ENCODE measurements at places on chromosomes 5 and 9.
A peak's percentile ranks its signal among the peaks of the same experiment; 100 is the strongest.

DNA sequence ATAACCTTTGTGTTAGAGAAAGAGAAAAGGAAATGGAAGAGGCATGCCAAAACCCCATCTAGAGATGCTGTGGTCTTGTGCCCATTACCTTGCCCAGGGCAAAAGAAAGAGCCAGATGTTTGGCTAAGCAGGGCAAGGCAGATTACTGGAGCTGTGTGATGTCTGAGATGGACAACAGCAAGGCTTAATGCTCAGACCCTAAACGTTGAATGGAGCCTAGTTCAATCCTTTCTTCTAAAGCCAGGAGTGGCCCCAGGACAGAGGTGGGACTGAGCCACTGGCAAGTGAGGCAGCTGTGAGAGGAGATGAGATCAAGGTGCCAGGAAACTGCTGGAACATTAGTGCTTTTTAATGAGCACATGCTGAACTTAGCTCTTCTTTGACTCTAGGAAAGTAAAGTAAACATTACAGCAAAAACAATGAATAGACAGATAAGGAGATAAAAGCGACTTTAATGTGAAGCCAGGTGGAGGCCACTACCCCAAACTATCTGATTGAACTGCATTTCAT lies 143.0 kb upstream of the EGFLAM start:
- DNase-seq: no peak

DNA sequence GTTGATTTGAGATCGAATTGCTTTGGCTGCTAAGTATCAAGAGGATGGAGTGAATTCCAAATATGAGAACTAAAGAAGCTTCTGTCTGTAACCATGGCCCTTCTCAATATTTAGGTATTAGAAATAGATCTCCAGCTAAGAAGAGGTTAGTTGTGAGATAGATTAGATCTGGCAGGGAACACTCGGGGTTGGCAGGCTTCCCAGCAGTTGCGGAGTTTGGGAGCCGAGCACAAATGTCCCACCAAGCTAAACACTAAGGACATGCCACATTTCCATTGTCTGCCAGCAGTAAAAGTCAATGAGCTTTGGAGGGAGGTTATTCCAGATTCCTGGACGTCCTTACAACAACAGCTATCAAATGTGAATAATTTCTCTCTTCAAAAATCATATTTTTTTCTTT lies 85.8 kb downstream of the TAF11L14 start:
- DNase-seq: no peak

DNA sequence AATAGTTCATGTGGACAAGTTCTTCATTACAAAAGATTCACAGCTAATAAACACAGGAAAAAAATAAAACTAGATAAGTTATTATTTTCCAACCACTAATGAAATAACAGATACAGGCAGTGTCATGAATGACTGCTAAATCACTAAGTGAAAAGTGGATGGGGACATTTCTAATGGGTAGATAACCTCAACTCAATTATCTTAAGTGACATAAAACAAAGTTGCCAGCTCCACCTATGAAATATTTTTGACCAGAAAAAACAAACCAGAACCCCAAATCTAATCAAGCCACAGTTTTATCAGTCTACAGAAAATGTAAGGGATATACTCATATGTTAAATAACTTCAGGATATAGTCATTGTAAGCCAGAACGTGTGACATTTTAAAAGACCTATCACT lies 74.4 kb downstream of the AGTPBP1 start:
- no peak for DNase-seq

DNA sequence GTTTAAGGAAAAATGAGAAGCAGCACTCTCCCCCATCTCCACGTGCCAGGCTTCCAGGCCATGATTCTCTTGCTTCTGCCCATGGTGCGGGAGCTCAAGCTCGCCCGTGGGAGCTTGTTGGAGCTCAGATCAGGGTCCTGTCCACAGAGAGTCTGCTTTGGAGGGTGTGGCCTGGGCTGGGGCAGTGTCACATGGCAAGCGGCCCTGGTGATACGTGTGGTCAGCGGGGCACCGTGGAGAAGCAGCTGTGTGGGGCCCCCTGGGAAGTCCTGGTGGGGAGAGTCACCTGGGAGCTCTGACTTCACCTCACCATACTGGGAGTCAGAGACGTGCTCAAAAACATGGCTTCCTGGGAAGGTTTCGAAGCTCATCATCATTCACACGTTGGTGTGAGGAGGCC lies 275.3 kb downstream of the GADD45G start:
- no peak for DNase-seq

GRCh38 chr5:171861381-171861780 lies 75.8 kb downstream of the SMIM23 start:
- DNase-seq: no peak

GRCh38 chr5:169988947-169989346 lies 8.7 kb upstream of the INSYN2B start:
- DNase-seq: no peak

GRCh38 chr5:151570512-151571269 lies 20.4 kb downstream of the FAT2 start:
- DNase-seq: no peak

- DNase-seq: no peak
These were observed 17.5 kb downstream of the CDH12 start for GRCh38 chr5:22835686-22836085.

DNA sequence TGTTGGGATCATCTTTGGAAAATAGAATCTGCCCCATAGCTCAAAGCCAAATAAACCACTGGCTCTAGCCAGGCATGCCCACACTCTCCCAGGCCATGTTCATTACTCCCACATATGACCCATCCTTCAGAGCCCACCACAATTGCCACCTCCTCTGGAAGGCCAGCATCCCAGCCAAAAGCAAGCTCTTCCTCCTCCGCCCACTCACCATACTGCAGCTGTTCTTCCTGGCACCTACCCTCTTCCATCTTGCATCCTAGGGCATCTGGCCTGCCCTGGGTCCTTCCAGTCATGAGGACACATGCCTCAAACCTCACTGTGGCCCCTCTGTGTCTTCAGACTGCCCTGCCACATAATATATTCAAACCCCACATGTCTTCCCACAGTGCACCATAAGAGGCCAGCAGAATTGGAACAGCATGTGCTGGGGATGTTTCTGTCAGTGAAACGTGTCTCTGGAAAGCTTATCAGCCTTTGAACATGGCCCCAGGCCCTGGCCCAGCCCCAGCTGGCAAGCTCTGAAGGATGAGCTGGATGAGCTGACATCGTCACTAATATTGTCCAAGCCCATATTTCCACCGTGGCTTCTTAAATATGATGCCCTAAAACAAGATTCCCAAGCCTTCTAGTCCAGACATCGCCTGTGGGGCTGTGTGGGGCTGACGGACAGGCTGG lies 230.8 kb downstream of the AGTPBP1 start:
- no peak for DNase-seq

DNA sequence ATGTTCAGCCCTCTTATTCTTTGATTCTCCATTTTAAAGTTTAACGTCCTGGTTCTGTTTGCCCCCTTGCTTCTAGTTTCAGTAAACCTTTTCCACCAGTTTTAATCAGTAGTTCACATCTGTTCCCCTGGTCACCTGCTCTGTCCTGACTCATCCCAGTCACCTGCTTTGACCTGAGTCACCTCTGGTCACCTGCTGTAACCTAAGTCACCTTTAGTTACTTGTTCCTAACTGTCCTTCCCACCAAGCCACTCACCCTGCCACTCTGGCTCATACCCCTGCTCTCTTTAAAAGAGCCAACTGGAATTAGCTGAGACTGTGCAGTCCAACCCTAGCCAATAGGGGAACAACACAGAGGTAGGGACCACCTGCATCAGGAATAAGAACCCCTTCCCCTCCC lies 43.0 kb downstream of the SEMA6A start:
- DNase-seq: no peak

- no peak for DNase-seq
These were observed 226.6 kb downstream of the SNX18 start for GRCh38 chr5:54743997-54744788.

DNA sequence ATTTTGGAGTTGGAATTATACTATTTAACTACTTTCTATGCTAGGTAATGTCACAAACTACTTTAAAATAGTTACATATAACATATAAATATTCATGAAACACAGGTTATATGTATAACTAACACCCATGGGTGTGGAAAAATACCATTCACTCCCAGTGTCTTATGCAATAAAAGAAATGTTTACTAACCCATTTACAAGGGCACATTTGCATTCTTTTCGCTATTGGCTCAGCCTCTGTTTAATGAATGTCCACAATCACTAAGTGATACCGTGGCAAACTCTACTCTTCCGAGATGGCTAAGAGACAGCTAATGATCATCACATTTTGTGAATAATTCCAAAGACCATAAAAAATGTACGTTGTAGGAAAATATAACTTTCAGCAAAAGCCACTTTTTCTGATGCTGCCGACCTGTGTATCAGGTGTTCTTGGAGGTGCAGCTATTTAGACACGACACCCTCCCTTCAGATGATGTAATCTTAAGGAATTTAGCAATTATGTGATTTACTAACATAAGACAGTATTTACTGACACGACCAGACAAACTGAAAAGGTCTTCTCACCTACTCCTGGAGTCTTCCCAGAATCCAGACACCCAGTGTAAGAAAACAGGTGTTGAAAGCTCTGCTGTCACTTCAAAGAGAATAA lies 121.7 kb upstream of the FAM120A start:
- no peak for DNase-seq

DNA sequence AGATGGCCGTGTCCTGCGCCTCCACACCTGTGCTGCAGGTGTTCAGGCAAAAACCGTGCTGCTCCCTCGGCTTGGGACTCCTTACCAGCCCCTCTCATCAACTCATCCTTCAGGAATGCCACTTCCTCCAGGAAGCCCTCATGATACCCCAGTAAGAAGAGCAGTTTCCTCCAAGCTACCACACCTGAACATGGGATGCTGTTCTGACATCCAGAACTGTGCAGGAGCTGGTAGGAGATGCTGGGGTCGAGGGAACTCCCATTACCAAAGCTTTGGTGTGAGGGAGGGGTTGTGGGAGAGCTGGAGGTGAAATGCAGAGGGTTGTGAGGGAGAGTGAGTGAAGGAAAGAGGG lies 18.9 kb downstream of the CARD19 start:
- DNase-seq: no peak

- no peak for DNase-seq
These were observed 4.4 kb upstream of the CD180 start for GRCh38 chr5:67200809-67201562.

DNA sequence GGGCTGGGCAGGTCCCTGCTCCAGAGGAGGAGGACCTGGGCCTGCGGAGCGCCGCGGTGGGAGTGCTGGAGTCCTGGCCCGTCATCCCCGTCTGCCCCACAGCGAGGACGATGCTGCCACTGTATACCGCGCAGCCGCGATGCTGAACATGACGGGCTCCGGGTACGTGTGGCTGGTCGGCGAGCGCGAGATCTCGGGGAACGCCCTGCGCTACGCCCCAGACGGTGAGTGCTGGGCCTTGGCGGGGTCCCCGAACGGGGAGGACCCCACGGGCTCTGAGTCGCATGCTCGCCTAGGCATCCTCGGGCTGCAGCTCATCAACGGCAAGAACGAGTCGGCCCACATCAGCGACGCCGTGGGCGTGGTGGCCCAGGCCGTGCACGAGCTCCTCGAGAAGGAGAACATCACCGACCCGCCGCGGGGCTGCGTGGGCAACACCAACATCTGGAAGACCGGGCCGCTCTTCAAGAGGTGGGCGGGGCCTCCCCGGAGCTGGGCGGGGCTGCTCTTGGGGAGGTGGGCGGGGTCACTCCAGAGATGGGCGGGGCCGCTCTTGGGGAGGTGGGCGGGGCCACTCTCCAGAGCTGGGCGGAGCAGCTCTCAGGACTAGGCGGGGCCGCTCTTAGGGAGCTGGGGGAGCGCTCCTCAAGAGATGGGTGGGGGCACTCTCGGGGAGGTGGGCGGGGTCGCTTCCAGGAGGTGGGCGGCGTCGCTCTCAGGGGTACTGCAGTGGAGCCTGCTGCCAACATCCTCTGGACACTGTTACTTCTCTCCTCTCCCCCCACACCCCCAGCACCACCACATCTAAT lies 13.1 kb downstream of the LRRC26 start:
- no peak for DNase-seq

DNA sequence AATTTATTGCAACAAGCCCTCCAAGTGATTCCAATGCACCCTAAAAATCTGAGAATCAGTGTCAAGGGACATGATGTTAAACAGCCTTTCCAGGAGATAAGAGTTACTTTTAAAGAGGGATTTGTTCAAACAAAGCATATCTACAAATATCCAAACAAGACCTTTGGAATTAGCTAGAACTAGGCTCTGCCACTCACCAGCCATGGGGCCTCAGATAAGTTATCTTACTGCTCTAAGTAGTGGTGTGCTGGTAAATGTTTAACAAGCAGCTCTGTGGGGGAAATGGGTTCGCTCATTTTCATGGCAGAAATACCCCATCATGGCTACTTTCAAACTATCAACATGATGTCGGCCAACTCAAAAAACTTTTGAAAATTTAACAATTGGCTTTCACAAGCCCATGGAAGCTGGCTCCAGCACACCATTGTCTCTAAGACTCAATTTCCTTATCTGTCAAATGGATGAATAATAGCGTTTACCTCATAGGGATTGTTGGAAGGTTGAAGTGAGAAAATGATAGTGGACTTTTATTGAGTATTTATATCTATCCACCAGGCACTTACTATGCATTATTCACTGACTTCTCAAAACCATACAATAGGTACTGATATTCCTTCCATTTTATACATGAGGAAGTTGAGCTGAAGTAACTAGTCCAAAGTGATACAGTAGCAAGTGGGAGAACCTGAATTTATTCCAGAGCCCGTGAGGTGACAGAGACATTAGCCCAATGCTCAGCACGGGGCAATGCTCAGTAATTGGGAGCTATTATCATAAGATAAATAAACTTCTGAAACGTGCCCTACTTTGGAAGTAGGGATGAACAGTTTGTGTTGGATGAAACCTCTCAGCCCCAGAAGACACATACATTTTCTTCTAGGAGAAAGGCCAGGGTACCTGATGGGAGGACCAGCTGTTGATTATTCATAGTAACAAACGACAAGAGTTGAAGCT lies 43.2 kb downstream of the SH3RF2 start:
- no peak for DNase-seq

DNA sequence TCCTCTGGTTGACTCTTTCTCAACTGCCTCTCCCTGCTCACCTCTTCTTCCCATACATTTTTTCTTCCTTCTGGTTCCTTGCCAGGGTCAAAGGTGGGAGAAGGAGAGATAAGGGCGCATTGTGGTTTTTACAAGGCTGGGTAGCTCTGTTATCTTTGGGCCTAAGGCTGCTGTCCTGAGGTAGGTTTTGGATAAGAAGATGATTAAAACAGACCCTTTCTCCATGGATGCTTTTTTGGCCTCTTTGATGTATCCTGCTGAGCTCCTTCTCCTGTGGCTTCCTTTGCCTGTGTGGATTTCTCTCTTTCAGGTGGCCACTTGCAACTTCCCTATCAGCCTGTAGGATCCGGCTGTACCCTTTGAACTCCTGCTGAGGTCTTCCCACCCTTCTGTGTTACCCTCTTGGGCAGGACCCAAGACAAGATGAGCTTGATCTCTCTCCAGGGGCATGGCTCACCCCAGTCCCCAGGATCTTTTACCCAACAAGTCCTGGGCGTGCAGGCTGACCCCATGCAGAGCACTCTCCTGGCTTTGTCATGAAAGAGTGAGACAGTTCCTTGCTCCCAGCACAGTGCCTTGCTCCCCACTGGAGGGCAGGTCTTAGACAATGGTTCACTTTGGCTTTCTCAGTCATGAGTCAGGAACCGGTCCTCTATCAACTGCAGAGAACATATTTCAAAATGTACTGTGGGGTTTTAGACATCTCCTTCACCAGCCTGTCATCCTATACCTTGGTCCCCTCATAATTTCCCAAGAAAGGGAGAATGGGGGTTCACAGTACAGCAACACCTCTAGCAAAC lies 197.9 kb downstream of the TLE4 start:
- DNase-seq: no peak

GRCh38 chr5:137613554-137614265 lies 114.6 kb upstream of the SPOCK1 start:
- DNase-seq: no peak

GRCh38 chr9:35616681-35617459 lies 1.3 kb downstream of the CD72 start:
- peak; percentile 70 for DNase-seq

Data from activated gamma-delta T cell (primary cell).